ENCODE measurements at places on chromosomes 16 and 17. TPM values are rescaled to one million over a fixed set of nuclear protein-coding genes. Genes with fewer than 3 reads are reported as not detected.

The DNAAF8 gene
- total RNA-seq = not detected

The PRR29 gene
- 0.44 TPM for total RNA-seq

The ATMIN gene
- total RNA-seq = 31.2 TPM

The CASKIN1 gene
- total RNA-seq = 1.0 TPM

The GHDC gene
- 15.5 TPM for total RNA-seq

The ATP5PD gene
- total RNA-seq = 165 TPM

The CCL8 gene
- total RNA-seq = not detected

The FZD2 gene
- total RNA-seq = not detected

DNA sequence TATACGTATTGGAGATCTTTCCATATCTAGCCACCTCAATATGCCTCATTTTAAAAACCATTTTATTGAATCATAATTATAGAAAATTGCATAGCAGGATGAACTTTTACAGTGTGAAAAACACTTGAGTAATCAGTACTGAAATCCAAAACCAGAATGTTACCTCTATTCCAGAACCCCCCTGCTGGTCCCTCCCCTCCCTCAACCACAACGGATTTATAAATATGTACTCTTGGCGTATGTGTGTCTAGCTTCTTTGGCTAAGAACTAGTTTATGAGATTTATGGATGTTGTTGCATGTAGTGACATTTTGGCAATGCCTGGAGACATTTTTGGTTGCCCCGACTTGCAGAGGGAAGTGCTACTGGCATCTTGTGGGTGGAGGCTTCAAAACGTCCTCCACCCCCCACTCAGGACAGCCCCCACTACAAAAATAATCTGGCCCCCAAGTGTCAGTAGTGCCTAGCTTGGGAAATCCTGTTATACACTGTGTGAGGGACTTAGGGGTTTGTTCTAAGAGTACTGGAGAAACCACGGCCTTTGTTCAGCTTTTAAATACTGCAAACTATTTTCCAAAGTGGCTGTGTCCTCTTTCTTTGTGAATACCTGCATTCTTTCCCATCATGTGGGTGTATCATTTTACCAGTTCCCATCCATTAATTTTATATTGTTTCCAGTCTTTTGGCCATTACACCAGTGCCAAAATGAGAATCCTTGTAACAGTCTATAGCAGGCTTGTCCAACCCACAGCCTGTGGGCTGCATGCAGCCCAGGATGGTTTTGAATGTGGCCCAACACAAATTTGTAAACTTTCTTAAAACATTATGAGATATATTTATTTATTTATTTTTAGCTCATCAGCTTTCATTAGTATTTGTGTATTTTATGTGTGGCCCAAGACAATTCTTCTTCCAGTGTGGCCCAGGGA, 23.7 kb downstream of the ITPRIPL2 start:
- no peaks in the 10 kb centered on the region for H3K4me1 ChIP-seq
- H3K27ac ChIP-seq = no peak overlapping the region
- no peaks in the 10 kb centered on the region for H3K36me3 ChIP-seq
- DNase-seq = no peak
- no peak overlapping the region for H3K4me3 ChIP-seq

DNA sequence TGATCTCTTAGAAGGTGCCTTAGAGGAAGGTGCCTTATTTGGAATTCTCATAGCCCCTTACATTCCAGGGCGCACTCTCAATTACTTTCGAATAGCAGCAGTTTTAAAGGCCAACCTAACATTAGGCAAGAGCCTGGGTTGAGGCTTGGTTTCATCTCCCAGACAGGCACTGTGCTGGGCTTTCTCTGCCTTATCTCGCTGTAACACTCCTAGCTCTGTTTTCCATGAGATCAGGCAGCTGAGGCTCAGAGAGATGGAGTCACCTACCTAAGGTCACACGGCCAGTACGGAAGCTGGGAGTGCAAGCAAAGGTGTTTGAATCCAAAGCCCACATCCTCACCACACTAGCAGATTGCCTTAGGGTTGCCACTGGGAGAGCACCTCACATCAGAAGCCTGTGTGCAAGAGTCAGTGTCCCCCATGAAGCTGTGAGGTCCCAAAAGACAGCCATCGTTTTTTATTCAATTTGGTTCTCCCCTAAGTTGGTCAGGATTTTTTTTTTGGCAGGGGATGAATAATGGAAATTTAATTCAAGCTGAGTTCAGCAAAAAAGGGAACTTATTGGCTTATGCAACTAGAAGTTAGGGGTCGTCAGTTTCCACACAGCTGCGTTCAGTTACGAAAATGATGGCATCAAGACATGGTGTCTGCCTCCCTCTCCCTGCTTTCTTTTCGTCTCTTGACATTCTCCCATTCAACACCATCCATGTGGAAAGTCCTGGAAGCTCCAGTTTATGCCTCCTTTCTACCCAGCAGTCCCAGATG, 206.4 kb downstream of the KATNIP start:
- DNase-seq = no peak
- no peaks in the 10 kb centered on the region for H3K36me3 ChIP-seq
- H3K4me1 ChIP-seq = no peaks in the 10 kb centered on the region
- no peak overlapping the region for H3K27ac ChIP-seq
- no peak overlapping the region for H3K4me3 ChIP-seq
- H3K27me3 ChIP-seq = no peaks in the 10 kb centered on the region

DNA sequence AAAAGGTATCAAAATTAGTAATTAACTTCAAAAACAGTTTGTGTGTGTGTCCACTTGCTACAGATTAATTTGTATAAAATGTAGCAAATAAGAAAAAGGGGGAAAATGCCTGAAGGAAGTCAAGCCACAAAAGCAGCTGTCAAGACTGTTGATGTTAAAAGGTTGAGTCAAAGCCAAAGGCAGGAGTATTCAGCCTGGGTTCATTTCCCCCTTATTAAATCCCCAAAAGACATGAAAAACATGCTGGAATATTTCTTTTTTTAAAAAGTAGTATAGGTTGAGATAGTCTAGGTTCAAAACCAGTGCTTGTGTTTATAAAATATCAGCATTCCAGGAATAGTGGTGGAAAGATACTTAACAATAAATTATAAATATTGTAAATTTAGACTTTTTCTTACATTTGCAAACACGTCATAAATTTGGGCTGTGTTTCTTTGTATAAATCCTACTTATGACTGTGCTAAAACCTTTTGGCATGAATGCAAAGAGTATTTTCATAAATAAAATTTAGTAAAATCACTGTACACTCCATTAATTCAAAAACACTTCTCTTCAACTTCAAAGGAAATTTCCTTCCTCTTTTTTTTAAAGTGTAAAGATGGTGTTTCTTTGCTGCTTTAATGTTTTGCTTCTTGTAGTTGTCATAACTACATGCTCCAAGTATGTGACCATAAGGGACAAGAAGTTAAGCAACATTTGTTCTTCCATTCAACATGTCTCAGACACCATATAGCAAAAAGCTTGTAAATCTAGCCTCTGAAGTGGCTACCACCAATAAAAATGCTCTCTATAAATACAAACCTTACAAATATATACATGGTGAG, 72.0 kb downstream of the SKAP1 start:
- H3K4me3 ChIP-seq = no peak overlapping the region
- H3K27ac ChIP-seq = no peak overlapping the region
- no peaks in the 10 kb centered on the region for H3K4me1 ChIP-seq
- DNase-seq = no peak

- H3K4me1 ChIP-seq = peaks cover 7% of the 10 kb centered on the region
- no peak for DNase-seq
- H3K27me3 ChIP-seq = no peaks in the 10 kb centered on the region
- H3K4me3 ChIP-seq = no peak overlapping the region
Measured at GRCh38 chr16:4465977-4466779, 8.2 kb downstream of the NMRAL1 start.

- no peaks in the 10 kb centered on the region for H3K36me3 ChIP-seq
- H3K27me3 ChIP-seq = peaks cover 3% of the 10 kb centered on the region
- no peak overlapping the region for H3K4me3 ChIP-seq
- peaks cover 5% of the 10 kb centered on the region for H3K4me1 ChIP-seq
Measured at GRCh38 chr17:55159251-55159650, 105.5 kb upstream of the HLF start.

GRCh38 chr17:75074532-75074931, 13.2 kb upstream of the SLC16A5 start:
- no peak for DNase-seq
- peaks cover 11% of the 10 kb centered on the region for H3K4me1 ChIP-seq
- no peaks in the 10 kb centered on the region for H3K27me3 ChIP-seq
- no peaks in the 10 kb centered on the region for H3K36me3 ChIP-seq

DNA sequence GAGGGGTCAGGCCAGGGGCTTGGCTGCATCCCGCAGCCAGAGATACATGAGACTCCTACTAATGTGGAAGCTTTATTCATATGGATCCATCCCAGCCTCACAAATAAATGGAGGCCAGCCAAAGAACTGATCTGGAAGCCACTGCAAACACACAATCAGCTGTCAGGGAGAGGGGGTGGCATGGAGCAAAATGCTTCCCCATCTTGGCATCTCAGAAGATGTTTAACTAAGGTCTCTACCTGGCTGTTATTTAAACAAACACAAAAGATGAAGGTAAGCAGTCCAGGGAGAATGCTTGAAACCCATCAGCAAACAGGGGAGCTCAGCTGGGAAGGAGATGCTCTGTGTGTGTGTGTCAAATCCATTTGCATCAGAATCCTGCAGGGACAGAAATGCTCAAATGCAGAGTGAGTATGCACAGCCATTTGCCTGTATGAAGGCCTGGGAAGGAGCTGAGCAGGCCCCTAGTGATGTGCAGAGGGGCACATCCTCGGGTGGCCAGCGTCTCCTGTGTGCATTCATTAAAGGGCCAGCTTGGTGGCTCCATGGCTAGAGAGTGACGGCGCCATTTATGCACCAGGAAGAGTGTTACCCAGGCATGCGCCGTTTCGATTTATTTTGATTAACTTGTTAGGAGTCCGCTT, 34.2 kb upstream of the IRX3 start:
- no peak overlapping the region for H3K27ac ChIP-seq
- no peak overlapping the region for H3K4me3 ChIP-seq
- H3K27me3 ChIP-seq = peaks cover 3% of the 10 kb centered on the region
- DNase-seq = no peak
- no peaks in the 10 kb centered on the region for H3K36me3 ChIP-seq
- H3K4me1 ChIP-seq = no peaks in the 10 kb centered on the region

- H3K4me1 ChIP-seq = peaks cover 61% of the 10 kb centered on the region
- H3K4me3 ChIP-seq = no peak overlapping the region
- no peak for DNase-seq
- peaks cover 20% of the 10 kb centered on the region for H3K36me3 ChIP-seq
- H3K27ac ChIP-seq = no peak overlapping the region
Measured at GRCh38 chr17:66462010-66462409, 159.6 kb downstream of the PRKCA start.

- no peak overlapping the region for H3K4me3 ChIP-seq
- H3K36me3 ChIP-seq = no peaks in the 10 kb centered on the region
- no peak overlapping the region for H3K27ac ChIP-seq
- H3K4me1 ChIP-seq = no peaks in the 10 kb centered on the region
- no peak for DNase-seq
- H3K27me3 ChIP-seq = peaks cover 2% of the 10 kb centered on the region
Measured at GRCh38 chr16:55294931-55295342, 29.1 kb upstream of the IRX6 start.

DNA sequence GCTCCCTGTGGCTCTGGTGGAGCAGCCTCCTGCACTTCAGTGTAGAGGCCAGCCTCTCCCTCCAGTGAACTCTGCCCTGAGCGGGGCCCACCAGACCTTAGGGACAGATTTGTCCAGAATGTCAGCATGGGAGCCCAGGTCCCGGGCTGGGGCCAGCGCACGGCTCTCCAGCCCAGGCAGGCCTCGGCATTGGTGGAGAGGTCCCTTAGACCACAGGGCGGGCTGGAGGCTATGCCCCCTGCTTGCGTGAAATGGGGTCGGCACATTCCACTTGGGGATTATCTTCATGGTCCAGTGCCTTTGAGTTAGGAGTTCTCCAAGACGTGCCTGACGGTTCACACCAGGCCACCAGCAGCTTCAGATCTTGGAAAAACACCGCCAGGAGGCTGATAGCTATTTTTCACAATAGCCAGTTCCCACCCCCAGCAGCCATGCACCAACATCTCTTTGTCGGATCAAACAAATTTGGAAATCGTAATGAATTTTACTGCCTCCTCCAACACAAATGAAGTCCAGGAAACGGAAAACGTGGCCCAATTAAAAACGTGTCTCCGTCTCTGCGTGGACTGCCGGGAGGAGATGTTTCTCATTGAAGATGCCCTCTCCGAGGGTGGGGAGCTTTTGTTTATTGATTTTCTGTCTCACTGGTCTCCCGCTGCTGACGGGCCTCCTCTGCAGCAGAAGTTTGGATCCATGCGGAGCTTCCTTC, 110.0 kb upstream of the CIBAR2 start:
- H3K27me3 ChIP-seq = no peaks in the 10 kb centered on the region
- H3K36me3 ChIP-seq = no peaks in the 10 kb centered on the region

DNA sequence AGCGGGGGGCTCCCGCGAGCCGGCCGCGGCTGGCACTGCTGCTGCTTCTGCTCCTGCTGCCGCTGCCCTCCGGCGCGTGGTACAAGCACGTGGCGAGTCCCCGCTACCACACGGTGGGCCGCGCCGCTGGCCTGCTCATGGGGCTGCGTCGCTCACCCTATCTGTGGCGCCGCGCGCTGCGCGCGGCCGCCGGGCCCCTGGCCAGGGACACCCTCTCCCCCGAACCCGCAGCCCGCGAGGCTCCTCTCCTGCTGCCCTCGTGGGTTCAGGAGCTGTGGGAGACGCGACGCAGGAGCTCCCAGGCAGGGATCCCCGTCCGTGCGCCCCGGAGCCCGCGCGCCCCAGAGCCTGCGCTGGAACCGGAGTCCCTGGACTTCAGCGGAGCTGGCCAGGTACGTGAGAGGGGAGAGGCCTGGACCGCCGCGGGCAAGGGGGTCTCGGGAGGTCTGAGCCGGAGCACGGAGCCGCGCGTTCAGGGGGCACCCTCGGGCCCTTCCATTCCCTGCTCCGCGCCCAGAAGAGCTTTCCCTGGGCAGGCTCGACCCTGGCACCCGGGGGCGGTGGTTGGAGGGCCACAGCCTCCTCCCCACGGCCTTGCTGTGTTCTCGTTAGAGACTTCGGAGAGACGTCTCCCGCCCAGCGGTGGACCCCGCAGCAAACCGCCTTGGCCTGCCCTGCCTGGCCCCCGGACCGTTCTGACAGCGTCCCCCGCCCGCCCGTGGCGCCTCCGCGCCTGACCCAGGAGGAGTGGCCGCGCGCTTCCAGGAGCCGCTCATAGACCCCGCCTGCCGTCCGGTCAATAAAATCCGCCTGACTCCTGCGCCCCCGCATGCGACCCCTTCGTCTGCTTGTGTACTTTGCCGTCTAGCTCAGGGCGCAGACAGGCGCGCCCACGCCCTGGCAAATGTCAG, 591 bp downstream of the NPW start:
- H3K36me3 ChIP-seq = no peaks in the 10 kb centered on the region
- peaks cover 27% of the 10 kb centered on the region for H3K27me3 ChIP-seq
- no peak for DNase-seq
- H3K4me1 ChIP-seq = peaks cover 16% of the 10 kb centered on the region

- no peaks in the 10 kb centered on the region for H3K4me1 ChIP-seq
- no peaks in the 10 kb centered on the region for H3K36me3 ChIP-seq
- H3K27me3 ChIP-seq = peaks cover 4% of the 10 kb centered on the region
- H3K4me3 ChIP-seq = no peak overlapping the region
- no peak overlapping the region for H3K27ac ChIP-seq
Measured at GRCh38 chr16:23342083-23342640, 40.1 kb downstream of the SCNN1B start.

DNA sequence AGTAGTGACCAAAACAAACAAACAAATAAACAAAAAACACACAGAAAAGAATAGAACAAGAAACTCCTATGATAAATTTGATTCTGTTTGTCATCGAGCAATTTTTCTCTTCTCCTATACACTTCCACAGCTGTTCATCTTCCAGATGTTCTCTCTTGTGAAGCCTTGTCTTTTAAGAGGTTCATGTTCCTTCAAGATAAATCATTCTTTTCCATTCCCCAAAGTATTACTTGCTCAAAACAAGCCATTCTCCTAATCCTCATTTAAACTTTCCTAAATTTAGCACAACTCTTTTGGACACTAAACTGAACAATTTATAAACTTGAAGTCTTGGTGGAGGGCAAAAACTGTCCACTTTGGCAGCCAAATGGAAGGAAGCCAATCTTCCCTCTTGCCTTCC, 103.3 kb downstream of the ABCA8 start:
- H3K4me3 ChIP-seq = no peak overlapping the region
- H3K36me3 ChIP-seq = no peaks in the 10 kb centered on the region
- no peak overlapping the region for H3K27ac ChIP-seq
- no peaks in the 10 kb centered on the region for H3K27me3 ChIP-seq
- no peak for DNase-seq
